ENCODE measurements at places on chromosomes 1 and 21. TPM values are rescaled to one million over a fixed set of nuclear protein-coding genes. Genes with fewer than 3 reads are reported as not detected.

Gene C1orf226
- 0.08 TPM for total RNA-seq

Gene TMCO4
- total RNA-seq, result 10.2 TPM

Gene PPIAL4G
- not detected for total RNA-seq

Gene KIAA1614
- total RNA-seq, result 1.3 TPM

Gene TOR3A
- total RNA-seq, result 52.1 TPM

Gene BSND
- total RNA-seq, result not detected

Gene NBPF6
- total RNA-seq, result not detected

Gene CHIA
- not detected for total RNA-seq

All from hair follicular keratinocyte (primary cell).